SW480 (cell line): ENCODE measurements at places on chromosomes 4 and X.

DNA sequence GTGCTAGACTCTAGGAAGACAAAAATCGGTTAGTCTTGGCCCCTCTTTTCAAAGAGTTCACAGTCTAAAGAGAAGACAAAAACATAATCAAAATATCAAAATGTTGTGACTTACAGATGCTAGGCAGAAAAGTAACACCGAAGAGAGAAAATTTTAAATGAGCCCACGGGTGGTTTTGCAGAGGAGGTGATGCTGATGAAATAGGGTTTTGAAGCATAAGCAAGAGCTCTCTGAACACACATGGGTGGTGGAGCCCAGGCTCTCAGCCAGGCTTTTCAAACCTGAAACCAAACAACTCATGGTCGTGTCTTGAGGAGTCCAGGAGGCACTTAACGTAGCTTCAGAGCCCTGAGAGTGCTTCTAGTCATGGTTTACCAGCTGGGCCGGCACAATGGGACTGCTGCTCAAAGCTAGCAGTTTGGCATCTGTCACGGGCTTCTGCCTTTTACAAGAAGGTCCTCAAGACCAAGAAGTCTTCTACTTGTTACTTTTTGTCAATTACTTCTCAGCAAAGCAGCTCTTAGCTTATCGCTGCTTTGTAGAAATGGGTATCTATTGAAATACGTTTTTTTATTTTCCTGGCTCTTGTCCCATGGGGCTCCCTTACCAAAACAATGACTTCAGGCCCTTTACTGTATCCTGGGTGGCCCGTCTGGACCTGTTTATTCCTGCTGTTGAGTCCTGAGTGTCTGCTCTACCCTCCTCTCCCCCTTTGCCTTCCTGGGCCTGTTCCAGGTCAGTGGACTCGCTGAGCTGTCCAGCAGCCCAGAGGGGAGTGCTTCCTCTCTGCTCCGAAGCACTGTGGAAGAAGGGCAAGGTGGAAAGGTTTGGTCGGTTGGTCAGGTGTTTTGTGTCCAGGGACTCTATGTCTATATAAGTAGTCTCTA, 69.5 kb downstream of the TNIP2 start:
- DNase-seq = no peak

GRCh38 chr4:137599734-137600133, 67.4 kb upstream of the PCDH18 start:
- DNase-seq = no peak

DNA sequence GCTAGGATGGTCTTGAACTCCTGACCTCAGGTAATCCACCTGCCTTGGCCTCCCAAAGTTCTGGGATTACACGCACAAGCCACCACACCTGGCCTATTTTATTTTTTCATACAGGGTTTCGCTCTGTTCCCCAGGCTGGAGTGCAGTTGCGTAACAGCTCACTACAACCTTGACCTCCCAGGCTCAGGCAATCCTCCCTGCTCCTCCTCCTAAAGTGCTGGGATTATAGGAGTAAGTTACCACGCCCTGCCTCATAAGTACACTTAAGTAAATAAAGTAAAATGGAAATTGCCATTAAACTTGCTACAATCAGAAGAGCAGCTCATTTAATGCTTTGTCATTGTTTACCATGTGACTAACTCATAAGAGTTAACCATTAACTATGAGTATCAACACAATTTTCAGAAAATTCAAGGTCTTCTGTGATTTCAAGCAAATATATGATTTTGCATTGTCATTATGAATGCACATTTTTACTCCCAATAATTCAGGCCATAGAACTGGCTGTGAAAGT, 12.3 kb downstream of the UGDH start:
- DNase-seq = peak; percentile 42

- DNase-seq = no peak
These were observed 132.9 kb upstream of the NKX1-1 start for GRCh38 chr4:1538941-1539772.

- no peak for DNase-seq
These were observed 48.2 kb upstream of the HPSE start for GRCh38 chr4:83382850-83383249.

DNA sequence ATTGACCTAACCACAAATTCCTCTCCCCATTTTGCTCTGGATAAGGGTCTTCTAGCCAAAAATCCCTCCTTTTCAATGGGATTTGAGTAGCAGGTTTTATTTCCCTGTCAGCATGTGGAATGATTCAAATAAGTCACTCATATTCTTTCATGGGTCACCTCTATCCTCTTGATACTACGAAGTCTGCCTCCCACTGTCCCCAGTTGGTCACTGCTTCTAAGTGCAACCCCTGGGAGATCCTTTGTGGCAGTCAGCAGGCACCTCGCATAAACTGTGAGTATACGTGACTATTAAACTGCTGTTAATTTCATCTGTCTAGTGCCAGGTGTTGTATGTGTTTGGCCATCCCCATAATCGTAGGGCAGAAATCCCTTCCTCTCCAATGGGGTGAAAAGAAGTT, 1667.9 kb upstream of the PCDH7 start:
- no peak for DNase-seq

DNA sequence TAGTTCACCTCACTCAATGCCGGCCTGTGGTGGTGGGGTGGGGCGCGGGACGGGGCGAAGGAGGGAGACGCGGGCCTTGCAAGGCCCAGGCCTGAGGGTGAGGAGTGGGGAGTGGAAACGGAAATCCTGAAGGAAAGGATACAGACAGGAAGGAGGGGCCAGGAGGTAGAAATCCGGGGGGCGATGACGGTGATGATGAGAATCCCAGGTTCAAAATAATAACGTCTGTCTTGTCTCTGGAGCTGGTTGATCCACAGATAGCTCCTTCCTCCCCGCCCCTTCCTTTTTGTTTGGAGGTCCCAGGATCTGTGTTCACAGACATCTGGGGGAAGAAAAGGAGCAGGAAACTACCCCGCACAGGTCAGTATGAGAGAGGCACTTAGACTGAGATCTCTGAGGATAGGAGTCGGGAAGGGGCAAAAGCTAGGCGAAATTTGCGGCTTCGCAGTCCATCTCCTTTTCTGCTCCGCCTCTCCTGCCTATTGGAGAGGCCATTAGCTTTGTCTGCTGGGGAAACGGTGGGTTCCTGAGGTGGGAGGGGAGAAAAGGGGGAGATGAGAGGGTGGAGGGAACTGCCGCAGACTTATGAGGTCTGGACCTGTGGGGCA, 746 bp downstream of the TCEAL7 start:
- DNase-seq = no peak

DNA sequence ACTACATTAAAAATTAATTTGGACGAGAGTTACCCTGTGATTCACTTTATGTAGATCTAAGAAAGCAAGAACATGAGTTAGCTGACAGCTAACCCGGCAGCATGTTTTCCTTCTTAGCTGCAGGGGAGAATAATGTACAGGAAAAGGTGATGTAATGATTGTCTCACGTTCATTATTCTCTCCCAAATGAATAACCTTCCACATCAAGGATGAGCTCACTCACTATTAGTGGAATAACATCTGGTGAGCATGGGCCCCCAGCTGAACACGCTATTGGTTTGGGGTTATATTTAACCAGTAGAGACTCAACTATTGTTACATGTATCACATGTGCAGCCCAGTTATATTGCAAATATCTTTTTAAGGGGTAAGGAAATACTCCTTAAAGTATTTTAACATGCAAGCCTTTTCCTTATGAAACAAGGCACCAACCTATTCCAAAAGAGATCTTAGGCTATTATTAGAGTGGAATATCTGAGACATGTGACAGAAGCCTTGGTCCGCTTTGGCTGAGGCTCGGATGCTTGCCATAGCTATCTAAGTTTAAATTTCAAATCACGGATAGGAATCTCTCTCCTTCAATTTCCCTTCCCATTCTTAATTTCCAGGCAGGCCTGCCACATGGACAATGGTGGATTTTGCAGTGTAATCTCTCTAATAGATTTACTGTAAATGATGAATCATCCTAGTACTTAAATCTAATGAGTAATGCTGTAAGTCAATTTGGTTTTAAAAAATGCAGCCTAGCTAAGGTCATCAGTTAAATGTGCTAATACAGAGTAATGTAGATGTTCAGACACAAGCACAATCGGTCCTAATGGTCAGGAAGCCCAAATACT, 99.0 kb upstream of the OTUD4 start:
- DNase-seq = peak; percentile 16

DNA sequence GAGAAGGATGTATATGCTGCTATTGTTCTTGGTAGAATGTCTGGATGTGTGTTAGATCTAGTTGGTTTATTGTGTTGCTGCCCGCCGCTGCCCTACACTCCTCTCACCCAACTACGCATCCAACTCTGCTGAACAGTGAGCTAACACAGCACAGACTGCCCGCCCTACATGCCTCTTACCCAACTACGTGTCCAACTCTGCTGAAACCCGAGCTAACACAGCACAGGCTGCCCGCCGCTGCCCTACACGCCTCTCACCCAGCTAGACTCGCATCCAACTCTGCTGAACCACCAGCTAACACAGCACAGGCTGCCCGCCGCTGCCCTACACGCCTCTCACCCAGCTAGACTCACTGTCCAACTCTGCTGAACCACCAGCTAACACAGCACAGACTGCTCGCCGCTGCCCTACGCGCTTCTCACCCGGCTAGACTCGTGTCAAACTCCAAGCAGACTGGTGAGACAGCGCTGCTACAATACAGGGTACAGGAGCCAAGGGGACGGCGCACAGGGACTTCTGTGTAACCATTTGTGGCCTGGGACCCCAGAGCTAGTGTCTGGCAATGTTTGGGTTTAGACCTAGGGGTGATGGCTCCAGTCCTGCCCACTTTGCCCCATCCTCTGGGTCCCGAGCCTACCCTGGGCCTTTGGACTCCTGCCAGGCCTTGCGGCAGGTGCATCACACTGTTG, 11.6 kb upstream of the CTBP1 start:
- DNase-seq = no peak

DNA sequence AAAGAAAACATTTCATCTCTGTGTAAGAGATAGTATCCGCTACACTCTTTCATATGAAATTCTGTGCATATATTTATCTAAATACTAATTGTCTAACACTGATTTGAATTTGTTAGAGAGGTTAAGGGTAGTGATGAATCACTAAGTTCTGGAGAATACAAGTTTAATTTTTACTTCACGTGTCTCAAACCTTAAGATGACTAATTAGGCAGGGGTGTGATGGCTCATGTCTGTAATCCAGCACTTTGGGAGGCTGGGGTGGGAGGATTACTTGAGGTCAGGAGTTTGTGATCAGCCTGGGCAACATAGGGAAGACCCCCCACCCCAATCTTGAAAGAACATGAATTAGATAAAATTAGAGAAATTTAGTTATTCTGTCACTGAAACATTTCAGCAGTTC, 2241.9 kb downstream of the PCDH7 start:
- DNase-seq = no peak

GRCh38 chr4:60923075-60923474, 277.1 kb upstream of the ADGRL3 start:
- DNase-seq = no peak

DNA sequence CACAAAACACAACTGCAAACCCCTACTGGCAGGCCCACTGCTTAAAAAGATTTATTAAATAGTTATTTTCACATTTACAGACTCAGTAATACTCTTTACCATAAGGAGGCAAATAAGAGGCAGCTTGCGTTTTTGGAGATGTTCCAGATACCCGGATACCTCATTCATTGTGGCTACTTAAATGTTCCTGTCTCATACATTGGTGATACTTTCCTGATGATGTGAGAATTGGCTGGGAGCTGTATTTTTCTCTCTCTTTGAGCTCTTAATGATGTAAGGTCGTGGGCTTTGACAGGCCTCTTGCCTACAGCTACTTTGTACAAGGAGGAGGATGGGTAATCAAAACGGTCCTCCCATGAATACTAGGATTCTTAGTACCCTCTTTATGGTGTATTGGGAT, 101.5 kb downstream of the AKAP4 start:
- no peak for DNase-seq

GRCh38 chr4:77927991-77928925, 65.6 kb downstream of the MRPL1 start:
- DNase-seq = peak; percentile 48

GRCh38 chr4:75696071-75696470, 22.9 kb upstream of the G3BP2 start:
- DNase-seq = no peak

GRCh38 chr4:55880652-55881280, 27.3 kb downstream of the EXOC1 start:
- DNase-seq = no peak

- DNase-seq = no peak
These were observed 742.2 kb upstream of the ATOH1 start for GRCh38 chr4:93086356-93086755.

GRCh38 chr4:56531823-56532222, 26.2 kb downstream of the ARL9 start:
- DNase-seq = no peak

- no peak for DNase-seq
These were observed 54.1 kb downstream of the HOPX start for GRCh38 chr4:56626963-56627362.

DNA sequence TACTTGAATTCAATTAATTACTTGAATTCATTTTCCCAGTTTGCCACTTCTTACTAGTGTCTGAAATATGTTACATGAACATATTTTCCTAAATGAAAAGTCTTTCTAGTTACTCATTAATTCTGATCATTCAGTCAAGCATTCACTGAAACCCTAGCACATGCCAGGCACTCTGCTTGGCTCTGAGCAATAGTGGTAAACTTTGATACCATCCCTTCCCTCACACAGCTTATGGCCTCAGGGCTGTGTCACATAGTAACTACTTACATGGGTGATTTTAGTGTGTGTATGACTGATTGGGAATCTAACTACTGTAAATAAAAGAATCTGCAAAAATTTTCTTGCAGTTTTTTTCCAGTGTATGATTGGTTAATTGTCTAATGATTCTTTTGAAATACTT, 32.7 kb downstream of the METAP1 start:
- no peak for DNase-seq

- no peak for DNase-seq
These were observed 4.9 kb downstream of the PRR32 start for GRCh38 chrX:126824338-126825007.

- DNase-seq = no peak
These were observed 102.7 kb downstream of the VCX3A start for GRCh38 chrX:6432226-6432625.

DNA sequence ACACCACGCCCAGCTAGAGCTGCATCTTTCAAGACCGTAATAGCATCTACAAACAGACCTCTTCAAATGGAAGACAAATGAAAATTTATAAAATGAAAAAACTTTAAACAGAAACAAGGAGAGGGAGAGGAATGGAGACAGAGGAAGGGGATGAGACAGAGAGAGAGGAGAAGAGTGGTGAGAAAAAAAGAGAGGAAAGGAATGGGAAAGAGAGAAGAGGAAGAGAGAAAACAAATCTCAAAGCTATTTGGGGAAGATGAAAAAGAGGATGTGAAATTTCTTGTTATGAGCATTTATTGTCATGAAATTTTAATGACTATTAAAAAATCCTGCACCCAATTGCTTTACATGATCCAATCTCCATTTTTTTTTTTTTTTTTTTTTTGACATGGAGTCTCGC, 726.9 kb downstream of the GRID2 start:
- DNase-seq = no peak

GRCh38 chr4:38923746-38924145, 56.1 kb downstream of the FAM114A1 start:
- no peak for DNase-seq

DNA sequence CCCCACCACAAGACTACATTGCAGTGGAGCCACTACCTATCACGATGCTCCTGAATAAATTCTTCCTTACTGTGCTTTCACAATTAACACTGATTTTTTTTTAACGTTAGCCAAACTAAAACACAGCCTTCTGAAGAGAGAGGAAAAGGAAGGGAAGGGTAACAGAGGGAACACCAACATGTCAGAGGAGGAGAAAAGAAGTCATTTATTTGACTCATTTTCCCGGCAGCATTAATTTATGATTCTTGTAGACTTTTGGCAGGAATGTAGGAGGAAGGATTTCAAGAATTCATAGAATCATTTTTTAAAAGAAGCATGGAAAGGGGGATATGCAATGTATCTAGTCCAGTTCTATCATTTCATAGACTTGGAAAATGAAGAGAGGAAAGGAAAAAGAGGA, 74.3 kb upstream of the IQCM start:
- no peak for DNase-seq
